Right ventricle myocardium superior (tissue), 1 donor: ENCODE measurements at places on chromosomes 5 and 9. TPM values are rescaled to one million over a fixed set of nuclear protein-coding genes. Genes with fewer than 3 reads are reported as not detected.

GRCh38 chr9:127011772-127012171, 97.2 kb downstream of the RALGPS1 start:
- no peak for DNase-seq

- DNase-seq = no peak
These were observed 16.7 kb upstream of the IL13 start for GRCh38 chr5:132641241-132641723.

GRCh38 chr5:109704282-109704952, 14.7 kb downstream of the MAN2A1 start:
- DNase-seq = no peak

DNA sequence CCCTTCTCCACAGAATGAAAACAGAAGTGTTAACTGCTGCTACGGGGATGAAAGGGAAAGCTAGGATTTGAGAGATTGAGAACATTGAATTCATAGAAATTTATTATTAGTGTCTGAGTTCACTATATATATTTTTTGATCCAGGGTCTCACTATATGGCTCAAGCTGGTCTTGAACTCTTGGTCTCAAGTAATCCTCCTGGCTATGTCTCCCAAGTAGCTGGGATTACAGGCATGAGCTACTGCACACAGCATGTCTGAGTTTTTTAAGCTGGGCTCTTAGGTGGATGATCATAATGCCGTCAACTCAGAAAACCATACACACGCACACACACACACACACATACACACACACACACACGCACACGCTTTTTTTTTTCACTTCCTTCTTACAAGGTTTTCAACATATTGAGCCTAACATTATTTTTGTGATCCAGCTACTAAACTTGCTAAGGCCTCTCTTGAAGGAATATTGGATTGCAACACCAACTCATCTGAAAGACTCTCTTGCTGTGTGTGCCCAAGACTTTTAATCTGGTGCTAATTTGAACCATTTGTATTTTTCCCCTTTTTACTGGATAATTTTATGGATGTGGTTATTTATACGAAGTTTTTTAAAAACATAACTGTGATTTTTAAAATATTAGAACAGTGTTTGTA, 1045.4 kb downstream of the DTWD2 start:
- no peak for DNase-seq

DNA sequence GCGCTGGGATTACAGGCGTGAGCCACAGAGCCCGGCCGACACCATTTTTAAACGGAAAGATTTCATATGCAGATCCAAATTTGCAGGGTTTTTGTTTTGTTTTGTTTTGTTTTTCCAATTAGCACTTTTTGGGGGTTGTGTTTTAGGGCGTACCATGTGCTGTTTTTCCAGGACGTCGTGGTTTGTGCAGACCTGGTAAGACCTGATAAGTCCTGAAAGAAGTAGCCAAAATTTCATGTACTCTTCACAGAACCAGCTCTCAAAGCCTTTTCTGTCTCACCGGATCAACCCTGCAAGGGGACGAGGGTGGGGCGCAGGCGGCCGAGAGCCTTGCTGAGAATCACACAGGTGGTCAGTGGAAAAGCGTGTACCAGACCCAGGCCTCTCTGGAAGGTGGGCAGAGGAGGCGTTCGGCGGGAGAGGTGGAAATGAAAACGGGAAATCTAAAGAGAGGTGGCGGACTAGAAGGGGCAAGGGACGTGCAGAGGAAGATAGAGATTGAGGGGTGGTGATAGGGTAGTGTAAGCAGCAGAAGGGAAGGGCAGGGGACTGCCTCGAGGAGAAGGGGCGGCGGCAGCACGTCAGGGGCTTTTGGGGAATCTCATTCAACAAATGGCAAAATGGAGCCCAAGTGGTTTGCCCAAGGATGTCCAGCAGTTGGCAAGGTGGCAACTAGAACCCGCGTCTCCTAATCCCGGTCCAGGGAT, 1.1 kb upstream of the FAF2 start:
- DNase-seq = peak; percentile 46

- peak; percentile 36 for DNase-seq
These were observed 27.3 kb downstream of the SARDH start for GRCh38 chr9:133710661-133711427.

GRCh38 chr9:69980041-69980440, 63.6 kb upstream of the MAMDC2 start:
- DNase-seq = no peak

GRCh38 chr9:113709721-113710120, 166.4 kb upstream of the ZNF618 start:
- no peak for DNase-seq

DNA sequence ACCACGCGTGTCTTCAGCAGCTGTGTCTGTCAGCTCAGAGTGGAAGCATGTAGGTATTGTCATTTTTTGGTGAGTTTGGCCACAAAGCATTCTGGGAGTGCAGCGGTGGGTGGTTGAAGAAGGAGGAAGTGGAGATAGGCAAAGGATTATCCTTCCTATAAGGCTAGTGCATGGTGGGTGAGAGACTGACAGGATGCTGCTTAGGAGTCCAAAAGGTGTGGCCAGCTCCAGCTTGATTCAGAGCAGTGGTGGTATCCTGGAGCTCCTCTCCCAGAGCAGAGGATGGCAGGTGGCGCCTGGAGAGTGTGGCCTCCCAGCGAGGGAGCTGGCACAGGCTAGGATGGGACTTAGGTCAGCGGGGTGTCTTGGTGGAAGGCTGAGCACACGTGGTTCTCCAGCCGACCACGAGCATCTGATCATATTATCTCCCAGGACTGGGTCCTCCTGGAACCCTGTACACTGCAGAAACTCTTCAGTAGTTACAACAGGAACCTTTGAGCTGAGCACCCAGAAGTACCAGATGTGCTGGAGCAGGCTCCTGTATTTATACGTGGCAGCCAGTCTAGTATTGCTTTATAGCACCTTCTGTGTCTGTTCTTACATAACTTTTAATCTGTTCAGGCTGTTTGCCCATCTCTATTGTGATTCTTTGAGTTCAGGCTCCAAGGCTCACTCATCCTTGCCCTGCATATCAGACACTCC, 29.6 kb downstream of the MAML1 start:
- DNase-seq = no peak

DNA sequence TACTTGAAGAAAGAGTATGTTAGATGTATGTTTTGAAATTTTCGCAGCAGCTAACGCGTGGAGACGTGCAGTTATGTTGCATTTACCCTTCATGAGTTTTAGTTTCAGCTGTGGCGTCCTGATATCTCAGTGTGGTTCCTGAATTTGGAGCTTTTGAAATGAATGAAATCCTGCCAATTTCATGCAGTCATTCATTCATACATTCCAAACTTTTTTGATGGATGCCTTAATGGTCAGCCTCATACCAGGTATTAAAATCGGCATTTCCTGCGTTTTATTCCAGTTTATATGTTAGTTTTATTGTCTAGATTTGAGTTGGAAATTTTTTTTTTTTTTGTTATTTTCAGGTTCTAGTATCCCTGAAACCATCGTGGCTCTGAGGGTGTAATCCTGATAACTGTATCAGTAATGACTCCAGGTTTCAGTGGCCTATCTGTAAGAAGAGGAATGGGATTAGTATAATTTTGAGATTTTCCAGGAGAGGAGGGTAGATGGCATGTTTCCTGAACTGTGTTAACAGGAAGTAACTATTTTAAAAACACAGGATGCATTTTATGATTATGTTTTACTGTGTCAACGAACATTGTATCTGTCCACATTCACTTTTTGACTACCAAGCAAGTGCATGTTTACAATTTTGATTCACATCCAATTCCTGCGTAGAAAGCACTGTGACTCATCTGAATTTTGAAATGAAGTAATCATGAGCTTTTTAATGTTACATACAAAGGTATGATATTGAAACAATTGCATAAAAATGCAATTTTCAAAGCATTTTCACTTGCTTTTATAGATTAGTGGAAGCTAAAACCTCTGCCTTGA, 1.0 kb downstream of the FOCAD start:
- no peak for DNase-seq

The CER1 gene
- total RNA-seq = not detected

The NOTCH1 gene
- total RNA-seq = 16.8 TPM
